Stimulated activated CD4-positive, alpha-beta T cell treated with anti-CD3 and anti-CD28 coated beads, Interleukin-2, amount 100 ng/mL, for 24 hours (primary cell): ENCODE measurements at places on chromosomes 11 and 22.

GRCh38 chr11:64643920-64644646 is 53.1 kb downstream of the SLC22A12 start:
- no peak for DNase-seq

DNA sequence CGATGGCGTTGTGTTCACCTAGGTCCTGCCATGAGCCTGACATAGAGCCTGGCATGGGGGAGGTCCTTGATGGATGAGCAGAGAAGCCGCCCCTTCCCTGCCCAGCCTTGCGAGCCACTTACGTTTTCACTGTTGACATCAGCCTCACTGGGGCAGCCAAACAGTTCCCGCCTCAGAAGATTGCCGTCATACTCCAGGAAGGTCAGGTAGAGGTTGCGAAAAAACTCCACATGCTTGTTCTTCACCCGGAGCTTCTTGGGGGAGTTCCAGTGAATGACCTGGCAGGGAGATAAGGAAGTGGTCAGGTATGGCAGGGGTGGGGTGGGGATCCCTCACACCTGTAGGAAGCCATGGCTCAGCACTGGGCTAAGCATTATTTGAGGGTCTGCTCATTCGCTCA is 279.3 kb upstream of the SYN3 start:
- DNase-seq = no peak

DNA sequence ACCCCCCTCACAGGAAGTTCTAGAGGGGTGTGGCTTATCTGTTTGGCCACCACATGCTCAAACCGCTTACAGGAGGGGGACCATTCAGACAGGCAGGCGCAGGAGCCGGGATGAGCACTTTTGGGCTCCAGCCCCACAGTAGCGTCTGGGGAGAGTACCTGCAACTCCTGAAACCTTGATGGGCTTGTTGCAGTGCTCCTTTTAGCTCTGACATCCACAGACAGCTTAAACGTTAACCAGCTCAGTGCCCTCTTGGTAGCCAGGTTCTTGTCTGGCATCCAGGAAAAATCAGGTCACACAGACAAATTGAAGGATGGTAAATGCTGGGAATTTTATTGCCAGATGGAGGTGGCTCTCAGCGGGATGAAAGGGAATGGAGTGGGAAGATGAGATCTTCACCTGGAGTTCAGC is 326.3 kb downstream of the ETS1 start:
- DNase-seq = no peak

DNA sequence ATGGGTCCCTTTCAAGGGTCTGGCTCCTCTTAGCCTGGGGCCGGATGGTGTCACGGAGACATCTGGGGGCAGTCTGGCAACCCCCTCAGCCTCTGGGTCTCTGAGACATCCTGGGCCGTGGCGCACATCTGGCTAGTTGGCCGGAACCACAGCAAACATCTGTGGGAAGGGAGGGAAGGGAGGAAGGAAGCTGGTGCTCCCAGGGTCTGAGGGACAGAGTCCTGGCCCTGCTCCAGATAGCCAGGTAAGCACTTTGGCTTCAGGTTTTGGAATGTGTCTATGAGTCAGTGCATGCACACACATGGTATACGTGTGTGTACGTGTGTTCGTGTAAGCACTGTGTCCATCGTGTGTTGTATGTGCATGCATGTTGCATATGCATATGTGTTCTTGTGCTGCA is 225.1 kb downstream of the MN1 start:
- no peak for DNase-seq

GRCh38 chr22:44167501-44167900 is 13.2 kb upstream of the PARVG start:
- DNase-seq = no peak

DNA sequence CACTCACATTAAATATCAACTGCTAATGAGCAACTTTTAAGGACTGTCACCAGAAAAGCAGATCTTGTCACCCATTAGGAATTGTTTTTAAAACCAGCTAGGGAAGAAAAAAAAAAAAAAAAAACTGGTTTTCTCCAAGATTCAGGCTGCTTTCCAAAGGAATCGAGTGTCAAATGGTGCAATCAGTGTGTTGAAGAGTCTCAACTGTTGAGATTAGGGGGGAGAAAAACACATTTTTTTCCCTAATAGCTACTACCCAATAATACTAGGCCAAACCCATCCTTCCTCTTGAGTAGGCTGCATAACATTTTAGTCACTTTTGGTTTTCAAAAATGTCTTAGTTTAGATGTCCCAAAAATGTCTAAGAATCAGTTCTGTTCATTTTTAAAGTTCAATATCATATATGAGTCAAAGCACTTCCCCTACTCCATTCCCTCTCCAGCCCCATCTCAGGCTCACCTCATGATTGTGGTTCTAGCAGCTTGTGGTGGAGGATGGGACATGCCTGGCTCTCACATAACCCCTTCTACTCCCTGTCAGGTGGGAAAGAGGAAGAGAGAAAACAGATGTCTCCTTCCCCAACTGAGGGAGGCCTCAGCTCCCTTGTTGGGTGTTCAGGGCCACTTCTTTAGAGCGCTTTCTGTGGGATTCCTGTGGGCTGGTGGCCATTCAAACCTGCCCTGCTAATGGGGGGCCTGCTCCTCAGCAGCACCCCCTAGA is 193.6 kb downstream of the CWF19L2 start:
- no peak for DNase-seq

DNA sequence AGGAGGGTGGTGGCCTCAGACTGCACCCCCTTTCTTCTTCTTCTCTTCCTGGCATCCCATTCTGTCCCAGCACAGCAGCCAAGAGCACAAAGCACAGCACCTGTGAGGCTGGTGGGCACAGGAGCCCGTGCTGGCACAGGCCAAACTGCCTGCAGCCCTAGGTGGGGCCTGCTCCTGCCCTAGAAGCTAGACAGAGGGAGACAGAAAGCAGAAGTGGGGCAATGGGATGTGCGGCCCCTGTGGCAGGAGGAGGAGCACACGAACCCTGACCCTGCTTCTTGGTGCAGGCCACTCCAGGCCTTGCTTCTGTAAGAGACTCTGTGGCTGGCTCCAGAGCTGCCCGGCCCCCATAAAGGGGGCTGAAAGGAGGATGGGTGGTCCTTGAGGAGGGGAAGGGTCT is 3.9 kb upstream of the PTS start:
- DNase-seq = no peak

- DNase-seq = no peak
These were observed 380.1 kb downstream of the LARGE1 start for GRCh38 chr22:33539902-33540751.

- DNase-seq = no peak
These were observed 1.6 kb downstream of the NELL1 start for GRCh38 chr11:20670932-20671403.

- no peak for DNase-seq
These were observed 147.5 kb downstream of the LDLRAD3 start for GRCh38 chr11:36091256-36091811.

DNA sequence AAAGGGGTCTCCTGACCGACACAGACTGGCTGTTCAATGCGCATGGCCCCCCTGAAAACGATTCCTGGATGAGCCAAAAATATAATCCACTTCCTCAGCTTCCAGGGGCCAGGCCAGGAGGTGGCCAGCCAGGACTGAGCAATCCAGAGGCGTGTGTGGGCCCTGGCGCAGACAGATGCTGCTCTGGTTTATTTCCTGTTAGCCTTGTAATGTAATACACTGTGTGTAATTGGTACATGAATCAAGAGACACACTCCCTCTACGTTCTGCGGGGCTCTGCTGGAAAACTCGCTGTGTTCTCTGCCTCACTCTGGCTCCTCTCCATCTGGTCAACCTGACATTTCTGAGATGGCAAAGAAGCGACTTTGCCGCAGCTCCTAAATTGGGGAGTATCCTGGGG is 26.3 kb upstream of the ISX start:
- no peak for DNase-seq

- DNase-seq = no peak
These were observed 6.9 kb upstream of the SREBF2 start for GRCh38 chr22:41826021-41826420.

DNA sequence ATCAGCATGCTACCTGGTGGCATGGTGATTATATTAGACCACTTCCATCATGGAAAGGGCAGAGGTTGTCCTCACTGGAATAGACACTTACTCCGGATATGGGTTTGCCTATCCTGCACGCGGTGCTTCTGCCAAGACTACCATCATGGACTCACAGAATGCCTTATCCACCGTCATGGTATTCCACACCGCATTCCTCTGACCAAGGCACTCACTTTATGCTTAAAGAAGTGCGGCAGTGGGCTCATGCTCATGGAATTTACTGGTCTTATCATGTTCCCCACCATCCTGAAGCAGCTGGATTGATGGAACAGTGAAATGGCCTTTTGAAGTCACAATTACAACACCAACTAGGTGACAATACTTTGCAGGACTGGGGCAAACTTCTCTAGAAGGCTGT is 109.2 kb upstream of the DRD2 start:
- no peak for DNase-seq

DNA sequence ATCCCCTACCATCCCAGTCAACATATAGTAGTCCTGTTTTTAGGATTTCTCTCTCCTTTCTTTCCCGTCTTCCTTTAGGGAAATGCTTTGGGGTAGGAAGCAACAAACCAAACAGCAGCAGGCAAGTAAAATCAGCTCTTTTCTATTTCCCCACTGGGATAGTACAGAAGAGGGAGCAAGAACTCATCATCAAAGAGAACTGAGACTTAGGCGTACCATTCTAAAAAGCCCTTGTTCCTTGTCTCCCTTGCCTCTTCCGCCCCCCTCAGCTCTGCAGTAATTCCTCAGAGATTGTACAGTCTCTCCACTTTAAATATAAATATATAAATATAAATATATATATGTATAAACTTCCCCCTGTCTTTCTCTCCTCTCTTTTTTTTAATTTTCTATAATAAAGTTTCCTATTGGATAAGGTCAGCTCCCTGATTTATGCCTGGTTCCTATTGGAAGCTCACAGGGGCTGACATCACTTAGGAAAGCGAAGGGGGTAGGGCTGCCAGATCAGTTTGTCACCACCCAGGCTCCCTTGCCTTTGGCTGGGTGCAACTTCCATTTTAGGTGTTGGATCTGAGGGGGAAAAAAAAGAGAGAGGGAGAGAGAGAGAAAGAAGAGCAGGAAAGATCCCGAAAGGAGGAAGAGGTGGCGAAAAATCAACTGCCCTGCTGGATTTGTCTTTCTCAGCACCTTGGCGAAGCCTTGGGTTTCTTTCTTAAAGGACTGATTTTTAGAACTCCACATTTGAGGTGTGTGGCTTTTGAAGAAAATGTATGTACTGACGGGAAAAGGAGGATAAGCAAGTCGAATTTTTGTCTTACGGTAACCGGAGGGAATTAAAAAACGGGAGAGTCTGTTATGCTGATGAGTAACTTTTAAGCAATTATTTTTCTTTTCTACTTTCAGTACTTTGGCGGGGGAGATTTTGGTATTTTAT is at the start of gene CTNND1:
TSS of gene CTNND1 (plus strand) at position 502 of the 934 bp plus-strand sequence. CDS start 29,677 bp downstream, outside the sequence.
- DNase-seq = no peak

GRCh38 chr11:133024301-133024700 is 508.0 kb downstream of the OPCML start:
- DNase-seq = no peak

- DNase-seq = no peak
These were observed 213.7 kb upstream of the TBCEL start for GRCh38 chr11:120810251-120810650.

DNA sequence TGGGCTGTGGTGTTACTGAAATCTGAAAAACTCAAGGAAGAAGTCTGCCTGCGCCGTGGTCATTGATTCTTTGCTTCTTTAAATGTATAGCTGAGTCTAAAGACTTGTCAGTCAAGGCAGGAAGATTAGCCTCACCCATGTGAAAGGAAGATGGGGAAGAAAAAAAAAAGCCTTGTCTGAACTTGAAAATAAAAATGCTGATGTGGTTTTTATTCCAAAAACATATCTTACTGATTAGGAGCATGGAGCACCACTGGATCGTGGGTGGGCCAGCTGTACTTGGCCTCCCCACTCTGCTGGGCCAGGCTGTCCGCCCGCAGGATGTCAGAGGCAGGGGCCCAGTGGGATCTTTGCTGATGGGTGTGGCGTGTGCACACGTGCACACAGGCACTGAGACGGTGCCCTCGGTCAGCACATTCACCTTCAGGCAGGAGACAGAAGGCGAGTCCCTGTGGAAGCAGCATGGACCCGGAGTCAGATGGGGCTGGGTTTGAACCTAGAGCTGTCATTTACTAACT is 111.9 kb downstream of the WNT7B start:
- DNase-seq = no peak

DNA sequence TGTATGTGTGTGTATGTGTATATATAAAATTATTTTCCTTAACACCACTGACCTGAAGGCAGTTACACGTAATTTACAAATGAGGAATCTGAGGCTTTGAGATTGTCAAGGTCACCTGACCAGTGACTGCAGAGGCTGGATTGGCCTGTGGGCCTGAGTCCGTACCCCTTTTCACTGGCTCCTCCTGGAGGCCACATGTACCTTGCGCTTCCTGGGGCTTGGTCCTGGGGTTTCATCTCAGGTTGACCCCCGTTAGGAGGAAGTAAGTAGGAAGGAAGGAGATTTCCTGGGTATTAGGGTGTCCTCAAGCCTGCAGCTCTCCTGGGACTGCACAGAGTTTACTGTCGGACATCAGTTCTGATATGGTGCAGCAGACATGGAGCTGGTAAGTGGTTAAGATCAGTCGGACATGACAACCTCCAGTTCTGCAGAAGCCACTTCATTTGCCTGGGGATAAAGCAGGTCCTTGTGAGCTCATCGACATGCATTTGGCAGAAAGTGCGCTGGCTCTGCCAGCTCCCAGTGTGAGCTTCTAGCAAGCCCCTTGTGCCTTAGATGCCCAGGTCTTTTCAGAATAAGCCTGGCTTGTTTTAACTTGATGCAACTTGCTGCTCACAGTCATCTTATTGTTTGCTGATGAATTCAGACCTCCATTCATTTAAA is 36.6 kb downstream of the ST3GAL4 start:
- DNase-seq = no peak

GRCh38 chr22:19734163-19734562 is 10.8 kb downstream of the GP1BB start:
- no peak for DNase-seq

GRCh38 chr11:15057329-15057728 is 16.1 kb upstream of the CALCB start:
- DNase-seq = no peak

DNA sequence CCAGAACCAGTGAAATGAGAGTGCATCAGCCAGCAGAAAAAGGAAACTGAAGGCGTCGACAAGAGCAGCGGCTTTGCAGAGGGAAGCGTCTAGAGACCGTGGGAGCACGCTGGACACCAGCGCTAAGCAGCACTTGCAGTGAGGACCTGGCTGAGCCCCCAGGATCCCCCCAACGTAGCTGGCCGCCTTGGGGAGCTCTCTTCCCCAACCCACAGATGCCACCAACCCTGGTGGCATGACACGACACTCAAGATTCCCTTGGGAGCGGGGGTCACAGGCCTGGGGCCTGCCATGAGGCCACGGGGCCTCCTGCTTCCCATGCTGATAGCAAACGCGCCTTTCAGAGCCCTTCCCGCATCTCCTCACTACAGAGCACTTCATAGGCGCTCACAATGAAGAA is 13.4 kb upstream of the TESMIN start:
- DNase-seq = no peak

GRCh38 chr11:2160736-2161259 is at the start of gene INS:
Gene INS (minus strand): TSS chr11:2161209. CDS start chr11:2160971, 238 bp downstream.
- DNase-seq = no peak
